ELF-1 (cell line): ENCODE measurements at places on chromosomes 7 and 10.

- no peak for DNase-seq
These were observed 239.9 kb upstream of the ZMIZ1 start for GRCh38 chr10:78828647-78829539.

DNA sequence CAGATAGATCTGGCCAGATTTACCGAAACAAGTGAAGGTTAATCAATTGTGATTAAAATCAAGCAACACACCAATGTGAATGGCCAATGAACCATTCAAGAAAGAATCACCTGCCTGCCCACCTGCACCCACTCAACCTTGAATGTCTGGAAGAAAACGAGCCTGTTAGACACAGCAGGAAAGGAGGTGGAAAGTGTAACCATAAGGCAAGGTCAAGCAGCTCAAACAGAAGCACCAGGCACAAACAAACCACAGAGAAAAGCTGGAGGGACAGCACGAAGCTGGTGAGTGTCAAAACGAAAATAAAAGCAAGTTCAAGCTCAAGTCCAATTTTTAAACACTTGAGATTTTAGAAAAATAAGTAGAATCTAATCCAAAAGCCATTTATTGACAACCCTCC lies 64.9 kb downstream of the STEAP1B start:
- DNase-seq = no peak

- DNase-seq = no peak
These were observed 98.5 kb downstream of the GNAI1 start for GRCh38 chr7:80232979-80233724.

GRCh38 chr10:27564398-27564797 lies 60.3 kb downstream of the RAB18 start:
- no peak for DNase-seq

GRCh38 chr10:103894441-103894864 lies 23.5 kb downstream of the STN1 start:
- no peak for DNase-seq

DNA sequence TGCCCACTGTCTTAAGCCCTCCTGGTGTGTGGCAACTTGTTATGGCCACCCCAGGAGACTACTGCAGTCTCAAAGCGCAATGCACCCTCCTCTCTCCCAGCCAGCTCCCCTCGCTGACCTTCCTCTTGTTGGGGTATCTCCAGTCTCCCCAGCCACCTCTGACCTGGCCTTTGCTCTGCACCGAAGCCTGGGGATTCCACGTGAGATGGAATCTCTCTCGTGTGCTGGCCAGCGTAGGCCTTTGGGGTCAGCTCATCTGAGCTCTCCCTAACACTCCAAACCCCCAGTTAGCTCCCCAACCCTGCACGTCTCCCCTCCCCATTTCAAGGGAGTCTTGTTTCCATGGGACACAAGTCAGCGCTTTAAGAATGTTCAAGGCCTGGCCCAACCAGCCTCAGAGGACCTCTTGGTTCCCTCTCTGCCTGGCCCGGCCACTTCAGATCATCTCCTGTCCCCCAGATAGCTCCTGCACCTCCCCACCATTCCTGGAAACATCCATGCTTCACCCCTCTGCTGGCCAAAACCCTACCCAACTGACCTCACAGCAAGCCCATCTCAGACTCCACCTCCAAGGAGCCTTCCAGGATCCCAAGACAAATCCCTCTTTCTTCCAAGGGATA lies 11.2 kb downstream of the ITPRIP start:
- no peak for DNase-seq

- DNase-seq = no peak
These were observed 7.6 kb upstream of the KCP start for GRCh38 chr7:128918016-128918665.

GRCh38 chr7:66221442-66221841 lies 16.3 kb downstream of the TPST1 start:
- no peak for DNase-seq
